ENCODE measurements at places on chromosomes 3 and 15. TPM values are rescaled to one million over a fixed set of nuclear protein-coding genes. Genes with fewer than 3 reads are reported as not detected.

DNA sequence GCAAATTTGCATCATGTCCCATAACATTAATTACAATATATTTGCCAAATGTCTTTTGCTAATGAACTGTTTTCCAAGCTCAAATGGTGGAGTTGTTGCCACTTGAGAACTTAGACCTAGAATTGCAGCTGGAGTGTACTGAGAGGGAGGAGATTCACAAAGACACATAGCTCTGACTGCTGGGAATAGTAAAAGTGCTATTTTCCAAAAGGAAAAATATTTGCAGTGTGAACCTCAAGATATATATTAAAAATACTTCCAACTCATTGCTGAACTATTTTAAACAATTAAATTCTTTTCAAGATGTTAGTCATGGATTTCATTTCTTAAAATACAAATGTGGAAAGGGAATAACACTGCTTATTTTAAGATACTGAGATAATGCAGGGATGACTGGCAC is 666.8 kb upstream of the ARPP21 start:
- no peaks in the 10 kb centered on the region for H3K4me1 ChIP-seq
- H3K27me3 ChIP-seq = no peaks in the 10 kb centered on the region
- no peak overlapping the region for H3K27ac ChIP-seq

DNA sequence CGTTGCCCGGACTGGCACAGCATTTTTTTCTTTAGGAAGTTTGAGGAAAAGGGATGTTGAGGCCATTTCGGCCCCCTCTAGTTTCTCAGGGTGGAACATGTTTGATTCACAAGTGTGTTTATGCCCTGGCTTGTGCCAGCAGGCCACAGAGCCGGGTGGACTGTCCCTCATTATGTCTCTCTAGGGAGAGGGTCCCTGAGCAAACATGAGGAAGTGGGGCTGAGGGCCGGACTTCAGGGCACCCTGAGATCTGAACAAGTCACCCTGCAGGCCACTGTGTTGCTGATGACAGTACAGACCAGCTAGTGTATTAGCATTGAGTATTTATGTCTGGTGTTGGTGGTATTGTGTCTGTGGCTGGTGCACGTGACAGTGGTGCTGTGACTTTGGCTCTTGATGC is 34.9 kb downstream of the RNU5B-1 start:
- H3K36me3 ChIP-seq = no peaks in the 10 kb centered on the region
- H3K27me3 ChIP-seq = peaks cover 9% of the 10 kb centered on the region
- H3K4me3 ChIP-seq = no peak overlapping the region
- no peak overlapping the region for H3K27ac ChIP-seq

MESP2 gene
- total RNA-seq = not detected

FRMD5 gene
- total RNA-seq = 0.09 TPM

PARP15 gene
- 12.1 TPM for total RNA-seq
